NCI-H526 treated with DMSO at 0.1 percent for 48 hours (cell line): ENCODE measurements at places on chromosomes 2 and 18.

DNA sequence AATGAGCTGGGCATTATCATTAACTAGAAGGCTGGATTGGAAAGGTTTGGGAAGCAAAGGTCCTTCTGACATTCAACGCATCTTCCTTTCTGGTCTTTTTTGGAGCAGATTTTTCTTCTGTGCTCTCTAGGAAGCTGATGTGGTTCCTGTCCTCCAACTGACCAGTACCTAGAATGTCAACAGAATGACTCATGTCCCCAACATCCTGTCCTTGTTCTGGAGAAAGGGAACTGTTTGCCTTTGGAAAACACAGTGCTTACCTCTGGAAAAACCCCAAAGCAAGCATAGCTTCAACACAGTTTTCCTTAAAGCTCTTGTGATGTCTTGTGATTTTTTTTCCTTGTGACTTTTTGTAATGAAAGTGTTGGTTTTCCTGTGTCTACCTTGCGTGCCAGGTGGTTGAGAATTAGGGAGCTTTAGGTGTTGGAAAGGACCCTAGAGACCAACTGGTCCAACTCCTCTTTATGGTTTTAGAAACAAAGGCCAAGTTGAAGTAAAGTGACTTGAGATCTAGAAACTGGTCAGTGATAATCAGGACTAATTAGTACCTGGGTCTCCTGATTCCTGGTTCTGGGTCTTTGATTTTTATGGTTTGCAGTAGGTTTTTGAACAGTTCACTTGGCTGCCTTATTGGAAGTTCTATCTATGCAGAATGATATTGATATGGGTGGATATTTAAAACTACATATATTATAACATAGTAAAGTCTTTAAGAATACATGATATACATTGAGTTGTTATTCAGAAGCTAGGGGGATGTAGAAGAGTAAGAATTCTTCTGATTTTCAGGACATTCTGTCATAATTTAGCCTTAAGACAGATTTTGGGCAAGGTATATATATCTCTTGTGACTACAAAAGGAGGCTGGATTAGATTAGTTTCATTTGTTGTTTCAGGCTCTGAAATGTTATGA lies 70.5 kb downstream of the FMNL2 start:
- DNase-seq: no peak

DNA sequence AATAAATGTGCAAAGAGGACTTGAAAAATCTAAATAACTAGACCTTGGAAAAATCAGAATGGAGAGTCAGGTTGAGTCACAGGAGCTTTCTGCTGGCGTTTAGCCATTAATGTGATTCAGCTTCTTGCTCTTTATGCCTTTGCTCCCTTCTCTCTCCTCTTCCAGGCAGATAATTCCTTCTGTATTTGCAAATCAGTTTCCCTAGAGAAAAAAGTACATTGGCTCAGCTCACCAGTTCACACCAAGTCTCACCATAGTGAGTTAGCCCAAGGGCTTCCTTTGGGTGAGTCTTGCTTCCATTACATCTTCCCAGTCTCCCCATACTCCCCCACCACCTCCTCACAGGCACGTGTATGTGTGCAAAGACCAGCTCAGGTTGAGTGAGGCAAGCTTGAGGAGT lies 73.6 kb downstream of the CYBRD1 start:
- DNase-seq: no peak

DNA sequence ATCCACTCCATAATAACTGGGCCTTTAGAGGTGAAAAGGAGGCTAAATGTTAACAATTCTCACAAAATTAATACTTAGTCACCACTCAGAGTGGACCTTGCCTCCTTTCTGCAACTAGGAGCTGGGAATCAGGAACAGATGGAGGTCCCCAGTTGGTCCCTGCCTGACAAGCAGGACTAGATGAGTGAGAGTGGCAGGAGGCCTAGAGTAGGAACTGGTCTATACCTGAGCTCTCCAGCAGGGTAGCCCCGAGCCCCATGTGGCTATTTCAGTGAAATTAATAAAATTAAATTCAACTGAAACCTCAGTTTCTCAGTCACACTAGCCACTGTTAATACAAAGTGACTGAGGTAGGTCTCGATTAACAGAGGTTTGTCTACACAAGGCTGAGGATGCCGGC lies 150.5 kb downstream of the MYO5B start:
- no peak for DNase-seq

DNA sequence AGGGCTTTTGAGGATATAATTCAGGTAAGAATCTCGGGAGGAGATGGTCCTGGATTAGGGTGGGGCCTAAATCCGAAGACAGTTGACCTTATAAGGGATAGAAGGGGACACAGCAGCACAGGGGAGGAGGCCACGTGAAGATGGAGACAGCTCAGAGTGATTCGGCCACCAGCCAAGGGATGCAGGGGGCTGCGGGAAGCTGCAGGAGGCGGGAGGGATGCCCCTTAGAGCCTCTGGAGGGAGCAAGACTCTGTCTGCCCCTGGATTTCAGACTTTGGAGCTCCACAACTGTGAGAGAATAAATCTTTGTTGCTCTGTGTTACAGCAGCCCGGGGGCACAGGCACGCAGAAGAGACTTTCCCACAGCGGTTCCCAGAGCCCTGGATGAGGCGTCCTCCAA lies 143.7 kb downstream of the ASB1 start:
- DNase-seq: no peak

- no peak for DNase-seq
These were observed 227.6 kb upstream of the SMAD7 start for GRCh38 chr18:49178321-49178720.

GRCh38 chr2:45009928-45010701 lies 863 bp upstream of the SIX2 start:
- peak; percentile 34 for DNase-seq

DNA sequence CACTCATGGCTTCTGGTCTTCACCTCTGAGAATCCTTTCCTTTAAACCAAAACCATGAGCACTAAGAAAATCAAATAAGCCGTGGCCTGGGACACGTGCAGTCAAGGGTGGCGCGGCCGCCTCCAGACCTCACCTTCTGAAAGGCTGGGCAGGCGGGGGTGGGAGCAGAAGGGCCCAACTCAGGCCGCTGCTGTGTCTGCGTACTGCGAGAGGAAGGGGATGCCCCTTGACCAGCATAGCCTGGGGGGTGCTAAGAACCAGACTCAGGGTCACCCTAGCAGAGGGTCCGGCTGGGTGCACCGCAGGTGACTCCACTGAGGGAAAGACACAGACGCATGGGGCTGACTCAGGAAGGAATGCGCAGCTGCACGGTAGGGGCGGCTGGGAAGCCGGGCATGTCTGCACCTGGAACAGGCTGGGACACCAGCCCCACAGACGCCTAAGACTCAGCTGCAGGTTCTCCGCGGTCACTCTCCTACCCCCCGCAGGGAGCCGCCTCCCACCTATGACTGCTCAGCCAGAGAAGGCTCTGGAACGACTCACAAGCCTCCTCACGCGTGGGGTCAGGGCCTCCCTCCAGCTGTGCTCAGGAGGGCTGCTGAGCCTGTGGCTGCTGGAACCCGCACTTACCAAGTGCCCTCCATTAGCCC lies 432.4 kb upstream of the MYT1L start:
- DNase-seq: no peak

DNA sequence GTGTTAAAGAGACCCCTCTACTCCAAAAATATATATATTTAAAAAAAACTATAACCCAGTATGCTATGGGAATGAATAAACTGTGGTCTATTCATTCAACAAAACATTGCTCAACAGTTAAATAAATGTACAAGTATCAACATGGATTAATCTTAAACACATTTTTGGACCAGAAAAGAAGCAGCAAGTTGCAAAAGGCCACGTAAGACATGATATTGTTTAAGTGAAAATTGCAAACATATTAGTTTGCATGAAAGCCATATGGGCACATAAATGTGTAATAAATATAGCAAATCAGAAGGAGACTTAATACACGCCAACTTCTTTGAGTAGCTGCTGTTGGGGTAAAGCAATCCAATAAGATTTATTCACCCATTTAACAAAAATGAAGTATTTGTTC lies 321.5 kb downstream of the FBXO15 start:
- no peak for DNase-seq

DNA sequence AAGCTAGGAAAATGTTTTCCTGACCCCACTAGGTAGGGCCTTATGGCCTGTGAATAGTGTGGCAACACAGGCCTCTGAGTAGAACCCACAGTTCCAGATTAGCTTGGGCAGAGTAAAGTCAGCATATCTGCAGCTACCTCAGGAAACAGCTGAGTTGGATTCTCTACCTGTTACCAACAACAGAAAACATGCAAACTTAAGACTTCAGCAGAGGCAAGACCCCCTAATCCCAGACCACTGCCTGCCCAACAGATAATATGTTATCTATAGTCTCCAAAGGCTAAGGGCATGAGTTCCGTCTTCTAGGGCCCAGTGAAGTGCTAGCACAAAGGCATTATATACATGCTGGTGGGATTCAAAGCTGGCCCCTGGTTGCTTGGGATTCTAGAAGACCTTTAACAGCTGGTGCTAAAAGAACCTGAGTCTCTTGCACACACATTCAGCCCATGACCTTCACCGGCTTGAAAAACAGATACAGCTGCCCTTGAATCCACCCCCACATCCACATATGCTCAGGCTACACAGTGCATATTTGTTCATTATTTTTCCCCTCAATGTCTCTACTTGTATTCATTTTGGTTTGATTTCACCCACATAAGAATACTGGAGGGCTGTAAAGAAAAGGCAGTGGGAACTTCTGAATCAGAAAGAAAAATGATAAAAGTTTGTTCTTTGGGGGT lies 13.5 kb upstream of the UBXN4 start:
- DNase-seq: no peak

DNA sequence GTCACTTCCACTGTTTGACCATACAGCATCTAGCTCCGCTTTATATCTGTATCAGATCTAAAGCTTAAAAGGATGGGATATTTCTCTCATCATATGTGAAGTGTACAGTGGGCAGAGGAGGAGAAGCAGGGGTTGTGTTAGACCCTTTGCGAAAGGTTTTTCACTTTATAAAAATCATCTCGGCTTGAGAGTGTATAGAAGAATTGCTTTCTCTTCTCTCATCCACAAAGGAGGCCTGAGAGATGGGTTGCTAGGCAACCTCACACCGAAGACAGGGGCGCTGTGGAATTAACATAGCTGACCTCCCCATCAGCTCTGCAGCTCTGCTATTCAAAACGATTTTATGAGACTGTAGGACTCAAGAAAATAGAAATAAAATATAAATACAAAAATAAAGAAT lies 70.2 kb upstream of the GALNT3 start:
- no peak for DNase-seq

DNA sequence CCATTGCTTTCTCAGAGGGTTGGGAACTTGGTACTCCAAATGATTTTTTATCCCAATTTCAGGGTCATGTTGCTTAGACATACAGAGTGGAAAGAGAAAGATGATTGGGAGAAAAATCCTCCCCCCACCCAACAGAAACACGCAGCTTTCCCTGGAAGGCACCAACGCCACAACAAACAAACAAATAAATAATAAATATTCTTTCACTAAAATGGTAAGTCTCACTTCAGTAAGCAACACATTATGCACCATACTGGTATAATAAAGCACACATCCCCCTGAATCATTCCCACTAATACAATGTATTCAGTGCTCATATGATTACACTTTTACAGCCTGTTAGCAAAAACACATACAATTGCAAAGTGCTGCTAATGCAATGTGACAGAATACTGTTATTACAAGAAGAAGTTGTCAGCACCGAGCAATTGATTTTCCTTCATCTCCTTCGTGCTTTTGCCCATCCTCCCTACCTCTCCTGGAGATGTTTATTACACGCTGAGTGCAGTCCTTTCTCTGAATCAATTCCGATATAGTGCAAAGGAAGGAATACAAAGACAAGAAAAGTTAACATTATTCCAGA lies 359.9 kb downstream of the TXNL1 start:
- DNase-seq: no peak

DNA sequence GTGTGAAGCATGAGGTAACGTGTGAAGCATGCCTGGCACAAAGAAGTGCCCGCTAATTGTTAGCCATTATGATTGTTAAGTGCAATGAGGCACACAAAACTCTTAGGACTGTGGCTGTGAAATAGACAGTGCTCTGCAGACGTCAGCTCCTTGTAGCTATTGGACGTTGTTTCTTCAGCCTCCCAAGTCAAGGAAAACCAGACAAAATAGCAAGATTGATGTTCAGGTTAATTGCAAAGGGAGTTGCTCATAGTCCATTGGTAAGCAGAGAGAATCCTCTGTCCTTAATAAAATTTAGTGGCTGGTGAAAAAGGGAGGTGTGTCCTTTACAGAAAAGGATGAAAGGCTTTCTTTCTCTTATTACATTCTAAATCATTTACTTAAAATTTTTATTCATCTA lies 54.6 kb upstream of the MBP start:
- no peak for DNase-seq

DNA sequence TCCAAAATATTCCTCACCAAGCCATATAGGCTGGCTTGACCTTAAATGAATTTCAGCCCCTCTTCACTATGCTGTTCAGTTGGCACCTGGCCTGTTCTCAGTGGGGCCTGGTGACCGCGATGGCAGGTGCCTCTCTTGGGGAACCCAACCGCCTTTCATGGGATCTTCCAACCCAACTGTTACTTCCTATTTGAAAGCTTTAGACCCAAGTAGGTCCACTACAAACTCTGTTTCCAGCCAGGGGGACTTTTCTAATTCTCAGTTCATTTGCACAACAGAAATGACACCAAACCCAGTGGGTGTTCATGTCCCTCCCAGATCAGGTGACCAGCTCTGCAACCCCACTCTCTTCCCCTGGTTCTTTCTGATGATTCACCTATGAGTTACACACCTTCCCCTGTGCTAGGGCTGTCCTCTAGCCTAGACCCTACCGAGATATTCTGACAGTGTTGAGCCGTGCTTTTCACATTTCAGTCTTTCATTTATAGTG lies 35.6 kb upstream of the NDUFV2 start:
- no peak for DNase-seq
